ENCODE measurements at places on chromosomes 5 and 9.

DNA sequence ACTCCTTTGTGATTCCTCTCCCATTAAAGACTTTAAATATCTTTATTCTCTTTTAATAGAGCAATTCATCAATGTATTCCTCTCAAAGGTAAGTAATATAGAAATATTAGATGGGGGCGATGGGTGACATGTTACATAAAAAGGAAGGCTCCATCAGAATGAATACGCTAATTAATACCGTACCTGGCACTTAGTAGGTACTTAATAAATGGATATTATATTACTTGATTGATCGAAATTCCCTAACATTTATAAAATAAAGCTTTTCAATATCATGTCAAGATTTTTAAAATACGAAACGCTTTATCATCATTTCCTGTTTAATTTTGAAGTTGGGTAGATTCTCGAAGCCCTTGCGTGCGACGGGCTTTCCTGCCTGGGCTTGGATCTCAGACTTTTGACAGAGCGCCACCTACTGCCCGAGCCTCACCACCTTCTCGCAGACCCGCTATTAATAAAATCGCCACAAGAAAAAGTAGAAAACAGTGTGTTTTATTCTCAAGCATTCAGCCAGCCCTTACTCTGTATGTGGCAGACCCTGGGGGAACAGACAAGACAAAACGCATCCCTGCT lies 99.4 kb downstream of the C5orf15 start:
- peak; percentile 67 for DNase-seq

DNA sequence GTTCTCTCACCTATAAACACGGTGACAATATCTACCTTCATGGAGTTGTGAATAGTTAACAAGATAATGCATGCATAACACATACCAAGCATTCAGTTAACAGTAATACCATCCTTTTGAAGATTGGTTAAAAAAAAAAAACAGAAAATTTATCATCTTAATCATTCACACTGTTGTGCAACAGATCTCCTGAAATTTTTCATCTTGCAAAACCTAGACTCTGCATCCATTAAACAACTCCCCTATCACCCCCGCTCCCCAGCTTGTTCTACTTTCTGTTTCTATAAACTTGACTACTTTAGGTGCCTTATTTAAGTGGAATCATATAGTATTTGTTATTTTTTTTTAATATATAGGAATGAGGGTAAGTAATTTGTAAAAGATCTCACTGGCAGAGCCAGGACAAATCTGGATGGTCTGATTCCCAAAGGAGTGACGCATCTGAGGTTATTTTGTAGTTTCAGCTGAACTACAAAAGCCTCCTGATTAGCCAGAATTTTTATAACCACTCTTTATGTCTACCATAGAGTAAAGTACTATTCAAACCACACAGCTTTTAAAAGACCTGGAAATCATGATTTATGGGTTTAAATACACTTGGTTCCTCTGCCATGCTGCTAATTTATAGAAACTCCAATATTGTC lies 93.0 kb downstream of the FANCC start:
- no peak for DNase-seq

GRCh38 chr5:139517683-139518564 lies 35.4 kb upstream of the STING1 start:
- peak; percentile 69 for DNase-seq

- DNase-seq, result no peak
Measured at GRCh38 chr9:27483576-27483975, 40.5 kb upstream of the IFNK start.

GRCh38 chr5:118791926-118792734 lies 196.2 kb downstream of the DTWD2 start:
- peak; percentile 83 for DNase-seq

DNA sequence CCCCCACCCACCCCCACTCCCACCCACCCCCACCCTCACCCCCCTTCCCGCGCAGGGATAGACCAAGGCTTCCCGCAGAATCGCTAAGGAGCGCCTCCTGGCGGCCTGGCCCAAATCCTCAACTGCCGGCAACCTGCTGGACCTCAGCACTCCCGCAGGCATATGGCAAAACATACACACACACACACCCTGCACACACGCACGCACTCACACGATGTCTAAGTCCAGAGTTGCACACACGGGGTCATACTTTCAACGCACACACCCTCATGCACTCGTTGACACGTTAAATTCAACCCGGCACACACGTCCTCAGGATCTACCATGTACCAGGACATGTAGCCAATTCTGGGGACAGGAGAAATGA lies 1.7 kb downstream of the CPLX2 start:
- no peak for DNase-seq

GRCh38 chr5:77076961-77077828 lies 9.9 kb downstream of the ZBED3 start:
- no peak for DNase-seq

GRCh38 chr9:78439866-78440830 lies 143.2 kb downstream of the PSAT1 start:
- no peak for DNase-seq

- DNase-seq, result no peak
Measured at GRCh38 chr9:23412458-23412857, 413.6 kb downstream of the ELAVL2 start.

DNA sequence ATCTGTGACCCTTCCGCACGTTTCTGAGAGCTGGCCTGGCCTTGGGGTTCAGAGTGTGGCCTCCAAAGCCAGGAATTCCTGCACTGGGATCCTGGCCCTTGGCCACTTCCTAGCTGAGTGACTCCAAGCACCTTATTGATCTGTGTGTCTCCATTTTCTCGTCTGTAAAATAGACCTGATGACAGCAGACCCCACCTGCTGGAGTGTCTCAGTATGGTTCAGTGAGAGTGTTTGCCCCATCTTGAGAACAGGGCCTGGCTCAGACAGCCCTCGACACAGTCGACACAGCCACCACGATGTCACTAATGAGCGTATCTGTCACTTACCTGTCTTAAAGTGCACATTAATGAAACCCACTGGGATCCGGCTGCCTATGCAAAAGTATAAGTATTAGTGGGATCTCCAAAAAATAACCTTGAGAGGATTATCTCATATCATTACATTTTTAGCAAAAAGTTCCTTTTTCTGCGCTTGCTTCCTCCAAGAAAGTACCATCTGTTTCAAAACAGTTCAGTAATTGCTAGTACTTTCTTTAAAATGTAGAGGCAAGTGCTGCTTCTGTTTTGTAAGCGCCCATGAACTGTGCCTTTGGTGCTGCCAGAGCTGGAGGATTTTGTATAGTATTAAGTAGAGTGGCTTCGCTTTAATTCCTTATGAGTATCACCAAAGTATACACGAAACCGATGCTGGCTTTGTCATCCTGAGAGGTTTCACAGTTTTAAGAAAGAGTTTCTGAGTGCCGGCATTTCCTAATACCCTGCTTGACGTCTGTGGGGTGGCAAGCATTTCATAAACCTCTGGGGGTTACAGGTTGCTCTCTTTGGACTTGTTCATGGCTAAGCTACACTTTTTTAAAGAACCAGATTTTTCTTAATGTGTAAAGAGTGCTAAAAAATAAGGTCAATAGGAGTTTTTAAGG lies 31.7 kb downstream of the UBE2QL1 start:
- DNase-seq, result no peak

- DNase-seq, result peak; percentile 51
Measured at GRCh38 chr9:17135295-17136160, 688 bp downstream of the CNTLN start.

DNA sequence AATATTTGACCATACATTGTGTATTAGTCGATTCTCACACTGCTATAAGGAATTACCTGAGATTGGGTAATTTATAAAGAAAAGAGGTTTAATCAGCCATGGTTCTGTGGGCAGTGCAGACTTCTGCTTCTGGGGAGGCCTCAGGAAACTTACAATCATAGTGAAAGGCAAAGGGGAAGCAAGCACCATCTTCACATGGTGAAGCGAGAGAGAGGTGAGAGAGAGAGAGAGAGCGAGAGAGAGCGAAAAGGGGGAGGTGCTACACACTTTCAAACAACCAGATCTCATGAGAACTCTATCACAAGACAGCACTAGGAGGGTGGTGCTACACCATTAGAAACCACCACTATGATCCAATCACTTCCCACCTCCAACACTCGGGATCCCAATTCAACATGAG lies 4.1 kb upstream of the GRAMD2B start:
- no peak for DNase-seq

DNA sequence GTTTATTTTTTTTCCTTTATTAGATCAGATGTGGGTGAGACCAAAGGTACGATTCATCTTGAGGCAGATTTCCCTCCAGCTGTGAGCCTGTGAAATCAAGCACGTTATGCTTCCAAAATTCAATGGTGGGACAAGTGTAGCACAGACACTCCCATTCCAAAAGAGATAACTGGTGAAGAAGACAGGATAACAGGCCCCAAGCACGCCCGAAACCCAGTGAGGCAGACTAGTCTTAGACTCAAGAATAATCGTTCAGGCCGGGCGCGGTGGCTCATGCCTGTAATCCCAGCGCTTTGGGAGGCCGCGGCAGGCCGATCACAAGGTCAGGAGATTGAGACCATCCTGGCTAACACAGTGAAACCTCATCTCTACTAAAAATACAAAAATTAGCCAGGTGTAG lies 36.8 kb upstream of the COL5A1 start:
- no peak for DNase-seq

GRCh38 chr9:94577571-94577970 lies 16.1 kb downstream of the FBP2 start:
- no peak for DNase-seq

DNA sequence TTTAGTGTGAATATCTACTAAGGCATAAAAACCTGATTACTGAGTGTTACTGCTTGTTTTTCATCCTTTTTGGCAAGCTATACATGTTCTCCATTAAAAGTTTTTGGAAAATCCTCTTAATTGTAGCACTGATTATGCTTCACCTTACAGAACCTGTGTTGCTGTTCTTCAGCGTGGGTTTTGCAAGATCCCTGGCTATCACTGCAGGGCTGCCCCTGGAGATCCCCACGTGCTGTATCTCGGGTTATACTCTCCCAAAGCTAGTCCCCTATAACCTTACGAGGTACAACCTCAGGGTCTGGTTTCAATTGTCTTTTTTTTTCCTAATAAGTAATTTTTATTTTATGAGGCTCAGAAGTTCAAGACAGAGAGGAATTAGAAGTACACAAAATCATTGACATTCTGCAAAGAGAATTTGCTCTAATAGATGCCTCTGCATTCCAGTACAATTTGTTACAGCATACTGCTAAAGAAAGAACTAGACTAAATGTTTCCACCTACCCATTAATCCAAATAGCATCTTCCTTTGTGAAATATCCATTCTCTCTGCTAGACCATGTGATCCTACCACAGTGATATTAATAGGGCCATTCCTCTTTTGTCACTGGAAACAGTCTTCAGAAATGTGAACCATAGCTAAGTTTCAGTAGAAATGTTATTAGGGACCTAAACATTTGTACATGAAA lies 25.8 kb upstream of the CAMK4 start:
- no peak for DNase-seq

DNA sequence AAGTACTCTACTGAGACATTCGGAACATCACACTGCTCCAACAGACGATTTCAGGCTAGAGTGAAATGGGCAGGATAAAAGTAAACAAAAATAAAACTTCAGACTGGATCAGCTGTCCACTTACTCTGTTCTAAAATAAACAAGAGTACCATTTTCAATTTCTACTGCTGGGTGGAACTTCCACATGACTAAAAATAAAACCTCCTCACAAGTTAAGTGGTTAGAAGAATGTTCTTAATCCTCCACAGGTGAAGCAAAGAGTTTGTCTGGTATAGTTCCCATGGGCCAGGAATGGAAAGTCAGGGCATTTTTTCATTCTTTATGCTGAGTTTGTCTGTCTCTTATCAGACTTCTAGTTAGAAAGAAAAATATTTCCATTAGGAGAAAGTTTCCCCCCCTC lies 15.7 kb downstream of the NUDT12 start:
- DNase-seq, result no peak

DNA sequence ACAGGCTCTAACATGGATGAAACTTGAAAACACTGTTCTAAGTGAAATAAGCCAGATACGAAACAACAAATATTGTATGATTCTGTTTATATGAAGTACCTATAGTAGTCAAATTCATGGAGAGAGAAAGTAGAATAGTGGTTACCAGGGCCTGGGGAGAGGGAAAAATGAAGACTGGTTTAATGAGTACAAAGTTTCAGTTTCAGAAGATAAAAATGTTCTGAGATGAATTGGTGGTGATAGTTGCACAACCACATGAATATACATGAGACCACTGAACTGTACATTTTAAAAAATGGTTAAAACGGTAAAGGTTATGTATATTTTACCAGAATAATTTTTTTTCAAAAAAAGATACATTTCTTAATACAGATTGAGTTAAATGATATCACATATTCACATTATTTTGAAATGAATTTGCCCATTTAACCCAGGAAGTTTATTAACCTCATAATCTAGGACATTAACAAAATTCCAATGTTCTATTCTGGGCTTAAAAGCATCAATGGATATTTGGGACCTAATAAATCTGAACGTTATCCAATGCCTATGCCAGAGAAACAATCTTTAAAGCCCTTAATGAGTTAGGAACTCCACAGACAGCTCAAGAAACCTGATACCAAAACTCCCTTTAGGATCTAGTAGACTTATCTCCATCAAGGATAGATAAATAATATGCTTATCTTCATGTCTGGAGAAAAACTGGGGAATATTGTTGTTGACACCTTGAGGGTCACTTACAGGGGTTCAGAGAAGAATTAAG lies 521.3 kb downstream of the EFNA5 start:
- no peak for DNase-seq

DNA sequence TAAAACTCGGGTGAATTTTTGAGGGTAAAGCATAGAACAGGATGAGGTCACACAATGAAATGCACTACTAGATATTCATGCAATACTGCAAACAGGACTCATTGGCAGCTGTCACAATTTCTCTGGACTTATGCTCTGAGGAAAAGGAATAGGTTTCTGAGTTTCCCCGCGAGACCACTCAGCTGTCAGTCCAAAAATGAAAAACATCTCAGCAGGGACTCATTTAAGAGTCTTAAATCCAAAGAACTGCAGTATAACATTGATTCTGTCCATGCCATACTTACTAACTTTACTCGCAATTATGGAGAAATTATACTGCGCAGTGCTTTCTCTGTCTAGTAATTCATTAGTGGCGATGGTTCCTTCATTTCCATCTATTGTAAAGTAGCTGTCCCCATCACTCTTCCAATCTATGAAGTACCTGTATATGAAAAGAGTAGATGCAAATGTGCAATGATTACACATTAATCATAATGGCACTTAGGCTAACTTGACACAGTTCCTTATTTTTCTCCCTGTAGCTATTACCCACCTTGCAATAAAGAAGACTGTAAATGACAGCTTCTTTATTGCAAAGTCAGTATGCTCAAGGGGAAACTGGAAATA lies 1070.0 kb downstream of the CDH12 start:
- no peak for DNase-seq

DNA sequence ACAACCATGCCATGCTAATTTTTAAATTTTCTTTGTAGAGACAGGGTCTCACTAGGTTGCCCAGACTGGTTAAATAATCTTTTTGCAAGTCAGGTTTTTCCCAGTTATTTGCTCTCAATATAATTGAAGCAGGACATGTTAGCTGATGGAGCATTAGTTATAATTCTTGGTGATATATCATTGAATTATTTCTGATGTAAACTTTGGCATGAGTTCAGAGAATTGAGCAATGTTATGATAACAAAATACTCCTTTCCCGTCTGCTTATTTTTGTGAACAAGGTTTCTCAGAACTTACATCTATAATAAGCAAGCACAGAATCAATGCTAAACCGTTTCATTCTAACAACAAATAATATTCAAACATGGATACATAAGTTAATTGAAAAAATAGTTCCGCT lies 37.8 kb downstream of the BHMT start:
- no peak for DNase-seq

- no peak for DNase-seq
Measured at GRCh38 chr5:57754616-57755015, 272.0 kb upstream of the ACTBL2 start.

- DNase-seq, result peak; percentile 97
Measured at GRCh38 chr5:76372323-76373054, 30.6 kb upstream of the IQGAP2 start.

Measured in A172 (cell line).